ENCODE measurements at places on chromosomes 12 and 14.

GRCh38 chr12:111297703-111298426 is 71.0 kb downstream of the PHETA1 start:
- no peak for DNase-seq

DNA sequence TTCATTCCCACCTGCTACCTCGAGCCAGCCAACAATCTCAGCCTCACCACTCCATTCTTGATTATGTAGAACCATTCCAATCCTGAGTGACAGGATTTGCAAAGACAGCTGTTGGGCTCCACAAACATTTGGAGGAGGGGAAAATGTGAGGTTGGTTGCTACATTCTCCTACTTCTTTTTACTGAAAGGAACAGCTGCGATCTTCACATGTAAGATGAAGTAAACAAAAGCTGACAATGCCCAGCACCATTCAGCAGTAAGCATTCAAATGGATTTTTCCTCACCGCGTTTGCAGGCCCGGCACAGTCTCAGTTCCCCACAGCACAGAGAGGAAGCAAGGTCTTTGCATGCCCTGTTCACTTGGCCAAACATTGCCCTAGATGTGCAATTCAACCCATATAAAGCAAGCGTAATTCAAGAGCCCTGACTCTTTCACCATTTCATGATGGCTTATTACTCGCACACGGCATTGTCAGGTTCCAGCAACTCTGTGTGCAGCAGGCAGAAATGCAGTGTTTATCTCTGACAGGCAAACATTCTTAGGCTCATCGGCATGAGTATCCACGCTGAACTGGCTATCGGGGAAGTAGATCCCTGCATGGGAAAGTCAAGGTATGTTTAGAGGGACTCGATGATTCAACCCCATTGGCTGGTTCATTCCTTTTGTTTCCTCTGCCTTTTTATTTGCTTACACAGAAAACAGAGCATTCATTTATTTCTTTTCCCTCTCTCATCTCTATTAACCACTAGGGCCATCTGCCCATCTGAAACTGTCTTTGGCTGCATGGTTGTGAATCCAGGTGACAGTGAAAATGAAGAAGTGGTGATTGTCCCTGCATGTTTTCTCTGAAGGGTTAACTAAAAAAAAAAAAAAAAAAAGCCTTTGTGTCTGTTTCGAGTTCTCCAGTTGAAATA is 236.1 kb upstream of the PLEKHG7 start:
- DNase-seq = peak; percentile 53

- no peak for DNase-seq
Observed at GRCh38 chr14:89588840-89589296, 171.8 kb upstream of the FOXN3 start.

DNA sequence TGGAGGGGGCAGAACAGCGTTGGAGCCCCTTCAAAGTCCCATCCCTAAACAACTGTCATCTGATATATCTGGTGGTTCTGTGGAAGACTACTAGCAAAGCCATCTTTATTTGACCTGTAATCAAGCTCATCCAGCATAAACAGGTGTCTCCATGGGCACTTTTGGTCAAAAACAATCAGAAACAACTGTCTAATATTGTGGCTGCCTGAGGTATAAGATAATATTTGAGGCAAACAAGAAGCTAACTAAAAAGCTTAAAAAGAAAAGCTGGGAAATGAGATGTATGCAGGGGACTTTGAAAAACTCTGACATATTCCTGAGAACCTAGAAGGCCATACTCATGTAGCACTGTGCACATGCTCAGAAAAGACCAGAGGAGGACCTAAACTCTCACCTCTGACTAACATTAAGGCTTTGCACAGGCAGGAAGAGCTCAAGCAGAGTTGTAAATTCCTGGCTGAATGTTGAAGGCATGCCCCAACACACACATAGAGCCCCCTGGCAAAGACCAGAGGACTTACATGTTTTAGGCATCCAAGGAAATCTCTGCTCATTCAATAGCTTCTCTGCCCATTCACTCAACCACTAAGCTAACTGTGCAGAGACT is 27.2 kb upstream of the AP4S1 start:
- no peak for DNase-seq

- no peak for DNase-seq
Observed at GRCh38 chr12:10027311-10027710, 3.2 kb upstream of the CLEC9A start.

DNA sequence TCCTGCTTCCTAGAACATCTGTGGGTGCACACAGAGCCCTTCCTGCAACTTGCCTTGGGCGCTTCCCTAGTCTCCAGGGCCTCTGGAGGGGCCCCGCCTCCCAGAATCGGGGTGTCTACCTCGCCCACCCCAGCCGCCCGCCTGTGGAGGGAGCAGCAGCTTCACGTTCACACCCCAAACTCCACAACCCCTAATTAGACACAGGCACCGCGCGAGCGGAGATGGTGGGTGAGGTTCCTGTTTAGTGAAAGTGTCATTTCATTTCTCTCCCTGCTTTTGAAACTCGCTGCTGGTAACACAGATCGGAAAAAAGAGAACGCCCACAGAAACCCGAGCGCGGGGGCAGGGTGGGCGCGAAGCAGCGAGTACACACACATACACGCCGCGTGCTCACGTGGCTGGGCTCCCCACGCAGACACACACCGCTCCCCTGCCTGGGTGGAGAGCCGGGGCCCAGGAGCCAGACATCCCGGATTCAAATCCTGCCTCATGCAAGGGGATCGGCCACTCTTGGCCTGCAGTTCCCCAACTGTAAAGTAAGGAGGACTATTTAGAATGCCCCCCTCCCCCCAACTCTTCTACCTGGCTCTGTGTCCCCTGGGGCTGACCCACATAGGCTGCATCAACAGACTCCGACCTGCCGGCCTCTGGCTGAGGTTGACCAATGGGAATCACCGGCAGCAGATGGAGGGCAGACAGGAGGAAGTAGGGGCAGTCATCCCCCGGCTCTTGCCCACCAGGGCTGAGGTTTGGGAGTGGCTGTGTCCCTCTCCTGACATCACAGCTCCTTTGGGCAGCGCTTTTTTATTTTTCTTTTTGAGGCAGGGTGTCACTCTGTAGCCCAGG is 79.2 kb upstream of the NCOR2 start:
- no peak for DNase-seq

- DNase-seq = peak; percentile 41
Observed at GRCh38 chr14:73771848-73772638, 57.9 kb upstream of the PNMA1 start.

GRCh38 chr12:25051171-25051570 is 102.3 kb upstream of the BCAT1 start:
- no peak for DNase-seq

GRCh38 chr12:121781998-121782979 is 11.2 kb downstream of the RHOF start:
- DNase-seq = no peak

- DNase-seq = peak; percentile 76
Observed at GRCh38 chr12:123095078-123095881, 55.6 kb downstream of the PITPNM2 start.

GRCh38 chr14:57637901-57638300 is 144.2 kb upstream of the CCDC198 start:
- DNase-seq = no peak

- DNase-seq = no peak
Observed at GRCh38 chr12:109182041-109182839, 65.9 kb downstream of the ACACB start.

DNA sequence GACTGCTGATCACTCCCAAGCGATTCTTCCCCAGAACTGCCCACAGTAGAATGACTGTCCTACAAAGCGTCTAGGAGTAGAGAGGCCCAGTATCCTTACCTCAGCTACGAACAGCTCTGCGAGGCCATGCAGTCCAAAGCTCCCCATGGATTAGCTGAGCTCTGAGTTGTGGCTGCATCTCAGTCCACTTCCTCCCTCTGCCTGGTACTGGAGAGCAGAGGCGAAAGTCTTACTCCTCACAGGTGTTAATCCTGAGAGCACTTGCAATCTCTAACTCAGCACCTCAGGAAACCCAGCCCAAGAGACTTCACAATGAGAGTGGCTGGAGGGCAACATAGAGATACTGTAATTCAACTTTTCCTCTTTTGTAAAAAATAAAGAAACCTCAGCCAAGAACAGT is 493.1 kb downstream of the BCAT1 start:
- DNase-seq = no peak

DNA sequence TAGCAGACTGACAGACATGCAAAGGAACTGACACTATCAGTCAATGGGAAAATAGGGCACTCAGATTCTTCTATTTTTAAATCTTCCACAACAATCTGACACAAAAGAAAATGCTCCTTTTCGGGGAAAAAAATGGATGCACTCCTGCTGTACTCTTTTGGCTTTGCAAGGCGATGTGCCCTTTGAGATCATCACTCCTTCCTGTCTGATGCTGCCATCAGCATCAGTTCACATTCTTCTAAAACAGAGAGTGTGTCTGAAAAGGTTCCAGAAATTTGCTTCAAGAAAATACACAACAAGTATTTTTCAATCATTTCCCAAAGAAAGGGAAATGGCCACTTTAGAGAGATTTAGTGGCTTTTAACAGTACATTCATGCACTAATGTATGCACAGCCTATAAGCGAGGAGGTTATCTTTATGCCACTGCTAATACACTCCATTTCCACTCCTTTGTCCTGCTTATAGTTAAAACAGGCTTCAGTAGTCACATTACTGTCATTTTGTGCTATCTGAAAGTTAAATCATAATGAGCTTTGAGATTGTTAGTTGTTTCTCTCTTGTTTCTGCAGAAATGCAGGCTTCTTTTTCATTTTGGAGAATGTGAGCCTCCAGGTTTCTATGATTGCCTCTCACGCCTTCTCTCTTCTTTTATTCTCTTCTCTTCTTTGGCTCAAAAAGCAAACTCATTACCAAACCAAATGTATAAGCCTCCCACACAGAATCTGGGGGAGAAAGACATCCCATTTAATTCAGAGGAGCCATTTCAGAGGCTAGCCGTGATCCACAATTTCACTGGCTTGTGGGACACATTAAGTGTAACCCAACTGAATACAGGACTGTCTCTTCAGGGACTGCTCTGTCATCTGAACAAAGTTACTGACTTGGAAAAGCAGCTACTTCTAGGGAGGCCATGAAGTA is 110.9 kb upstream of the CCDC196 start:
- DNase-seq = no peak

GRCh38 chr12:71187379-71187778 is 29.6 kb upstream of the TSPAN8 start:
- no peak for DNase-seq

- DNase-seq = no peak
Observed at GRCh38 chr14:49977126-49977841, 84.4 kb downstream of the ARF6 start.

Data from NCI-H187 (cell line).